Effector memory CD8-positive, alpha-beta T cell (primary cell): ENCODE measurements at places on chromosomes 13 and 19.

DNA sequence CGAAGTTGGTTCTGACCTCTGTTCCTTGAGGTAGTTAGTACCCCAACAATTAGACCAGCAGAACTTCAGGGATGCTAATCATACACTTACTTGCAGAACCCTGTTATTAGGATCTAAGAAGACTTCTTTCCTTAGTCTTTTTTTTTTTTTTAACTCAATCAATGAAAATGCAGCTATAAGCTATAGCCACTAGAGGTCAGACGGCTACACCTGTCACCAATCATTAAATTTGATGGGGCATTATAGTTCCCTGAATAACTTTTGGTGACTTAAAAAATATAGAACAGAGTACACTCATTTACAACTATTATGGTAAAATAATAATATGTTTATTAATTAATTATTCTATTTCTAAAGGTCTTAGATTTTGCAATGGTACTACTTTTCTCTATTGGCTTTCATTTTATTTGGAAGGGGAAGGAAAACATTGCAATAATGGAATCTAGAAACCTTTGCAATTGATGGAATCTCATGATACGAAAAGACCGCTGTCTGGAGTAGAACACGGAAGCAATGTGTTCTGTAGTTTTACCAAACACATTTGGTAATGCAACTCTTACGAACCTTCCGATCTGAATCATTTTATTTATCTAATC, 483.2 kb downstream of the DIAPH3 start:
- DNase-seq, result no peak

DNA sequence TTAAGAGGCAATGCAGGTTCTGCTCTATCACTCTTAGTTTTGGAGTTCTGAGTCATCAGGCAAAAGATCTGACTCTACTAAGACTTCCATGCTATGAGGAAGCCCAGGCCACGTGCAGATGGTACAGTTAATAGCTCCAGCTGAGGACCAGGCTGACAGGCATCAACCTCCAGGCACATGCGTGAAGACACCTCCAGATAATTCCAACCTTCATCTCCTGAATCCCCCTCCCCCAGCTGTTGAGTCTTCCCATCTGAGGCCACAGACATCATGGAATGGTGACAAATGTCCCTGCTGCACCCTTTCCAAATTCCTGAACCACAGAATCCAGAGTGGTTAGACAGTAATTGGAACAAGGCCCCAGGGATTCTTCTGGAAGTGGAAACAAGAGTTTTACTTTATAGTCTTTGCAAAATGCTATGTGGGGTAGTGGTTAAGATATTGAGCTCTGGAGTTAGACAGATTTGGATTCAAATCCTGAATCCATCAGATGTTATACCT, 183.8 kb downstream of the KLF5 start:
- DNase-seq, result no peak

- no peak for DNase-seq
Observed at GRCh38 chr19:30719999-30720345, 347.8 kb downstream of the ZNF536 start.

- DNase-seq, result no peak
Observed at GRCh38 chr13:44293908-44294735, 79.5 kb upstream of the SERP2 start.

DNA sequence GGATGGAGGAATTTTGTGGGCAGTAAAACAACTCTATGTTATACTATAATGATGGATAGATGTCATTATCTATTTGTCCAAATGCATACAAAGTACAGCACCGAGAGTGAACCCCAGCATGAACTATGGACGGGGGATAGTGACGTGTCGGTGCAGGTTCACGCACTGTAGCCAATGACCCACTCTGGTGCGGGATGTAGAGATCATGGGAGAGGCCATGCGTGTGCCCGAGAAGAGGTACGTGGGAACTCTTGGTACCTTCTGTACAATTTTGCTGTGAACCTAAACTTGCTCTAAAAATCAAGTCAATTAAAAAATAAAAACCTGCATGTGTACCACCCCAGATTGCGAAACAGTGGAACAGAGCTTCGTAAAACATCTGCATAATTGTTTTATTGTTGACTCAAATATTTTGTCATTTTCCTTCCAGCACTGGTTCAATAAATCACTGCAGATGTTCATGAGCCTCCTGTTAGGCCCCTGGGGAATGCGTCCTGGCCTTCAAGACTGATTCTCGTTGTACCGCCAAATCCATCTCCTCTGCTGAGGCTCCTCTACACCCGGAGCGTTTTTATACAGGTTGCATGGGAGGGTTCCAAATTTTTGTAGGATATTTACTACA, 30.9 kb downstream of the COL4A1 start:
- no peak for DNase-seq

- peak; percentile 39 for DNase-seq
Observed at GRCh38 chr13:24274452-24275021, 34.8 kb upstream of the C1QTNF9 start.

GRCh38 chr13:98752467-98753290, at the start of gene SLC15A1:
Gene SLC15A1, minus strand, starts transcription at chr13:98752672. Its CDS starts 74 bp downstream, at chr13:98752598.
- no peak for DNase-seq

DNA sequence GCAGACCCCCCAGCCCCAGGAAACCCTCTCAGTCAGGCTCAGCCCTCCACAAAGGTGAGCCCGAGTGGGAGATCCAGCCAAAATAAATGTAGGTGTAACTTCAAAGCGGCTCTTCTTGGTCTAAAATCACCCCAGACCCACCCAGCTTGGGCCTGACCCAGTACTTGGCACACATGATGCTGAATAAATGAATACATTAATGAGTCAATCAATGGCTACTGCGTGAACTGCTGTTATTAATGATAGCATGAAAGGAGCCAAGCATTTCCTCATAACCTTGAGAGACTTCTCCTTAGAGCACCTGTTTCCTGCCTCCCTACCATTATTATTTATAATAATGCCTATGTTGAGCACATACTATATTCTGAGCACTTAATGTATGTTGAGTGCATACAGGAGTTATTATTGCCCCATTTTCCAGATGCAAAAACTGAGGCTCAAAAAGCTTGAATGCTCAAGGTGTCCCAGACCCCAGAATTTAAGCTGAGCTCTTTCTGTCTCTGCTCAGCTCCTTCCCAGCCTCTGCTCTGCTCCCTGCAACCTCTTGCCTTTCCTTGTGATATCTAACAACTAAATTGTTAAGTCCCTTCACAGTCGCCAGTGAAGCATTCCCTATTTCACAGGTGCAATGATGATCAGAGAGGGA, 4.3 kb downstream of the NOTCH3 start:
- no peak for DNase-seq

DNA sequence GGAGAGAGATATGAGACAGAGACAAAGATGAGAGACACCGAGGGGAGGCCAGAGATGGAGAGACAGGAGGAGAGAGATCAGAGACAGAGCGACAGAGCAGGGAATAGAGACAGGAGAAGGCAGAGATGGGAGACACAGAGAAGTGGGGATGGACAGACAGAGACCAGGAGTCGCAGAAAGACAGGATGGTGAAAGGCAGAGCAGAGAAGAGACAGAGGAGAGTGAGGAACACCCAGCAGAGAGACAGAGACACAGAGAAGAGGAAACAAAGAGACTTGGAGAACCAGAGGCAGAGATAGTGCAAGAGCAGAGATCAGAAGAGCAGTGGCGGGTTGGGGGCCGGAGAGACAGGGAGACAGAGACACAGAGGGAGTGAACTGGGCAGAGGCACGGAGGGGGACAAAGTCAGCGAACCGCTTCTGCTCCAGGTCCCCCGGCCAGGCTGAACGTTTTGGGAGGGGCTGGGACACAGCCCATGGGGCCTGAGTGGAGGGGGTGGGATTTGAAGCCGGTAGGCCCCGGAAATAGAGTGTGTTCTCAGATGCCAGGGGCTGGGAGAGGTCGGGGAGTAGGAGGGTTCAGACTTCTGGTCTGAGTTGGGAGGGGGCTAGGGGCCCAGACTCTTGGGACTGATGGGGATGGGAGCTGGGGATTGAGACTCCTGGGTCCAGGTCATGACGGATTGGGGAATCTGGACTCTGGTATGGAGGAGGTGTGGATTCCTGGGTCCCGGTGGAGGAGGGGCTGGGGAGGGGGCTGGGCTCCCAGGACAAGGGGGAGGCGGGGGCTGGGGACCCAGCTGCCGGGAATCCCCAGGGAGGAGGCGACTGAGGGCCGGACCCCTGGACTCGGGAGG, 654 bp downstream of the ZNF579 start:
- no peak for DNase-seq

DNA sequence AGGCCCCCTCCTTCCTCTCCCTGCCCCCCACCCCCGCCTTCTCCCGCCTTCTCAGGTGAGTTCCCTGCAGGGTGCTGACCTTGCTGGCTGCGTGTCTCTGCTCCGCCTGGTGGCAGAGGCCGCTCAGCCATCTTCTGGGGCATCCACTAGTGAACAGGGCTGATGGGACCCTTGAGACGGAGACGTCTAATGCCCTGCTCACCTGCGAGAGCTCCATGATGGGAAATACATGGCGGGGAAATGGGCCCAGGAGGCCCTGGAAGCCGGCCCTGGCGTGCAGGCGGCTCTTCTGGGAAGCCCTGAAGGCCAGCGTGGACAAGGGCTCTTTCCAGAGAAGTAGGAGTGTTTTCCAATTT, 15.2 kb upstream of the F7 start:
- no peak for DNase-seq

DNA sequence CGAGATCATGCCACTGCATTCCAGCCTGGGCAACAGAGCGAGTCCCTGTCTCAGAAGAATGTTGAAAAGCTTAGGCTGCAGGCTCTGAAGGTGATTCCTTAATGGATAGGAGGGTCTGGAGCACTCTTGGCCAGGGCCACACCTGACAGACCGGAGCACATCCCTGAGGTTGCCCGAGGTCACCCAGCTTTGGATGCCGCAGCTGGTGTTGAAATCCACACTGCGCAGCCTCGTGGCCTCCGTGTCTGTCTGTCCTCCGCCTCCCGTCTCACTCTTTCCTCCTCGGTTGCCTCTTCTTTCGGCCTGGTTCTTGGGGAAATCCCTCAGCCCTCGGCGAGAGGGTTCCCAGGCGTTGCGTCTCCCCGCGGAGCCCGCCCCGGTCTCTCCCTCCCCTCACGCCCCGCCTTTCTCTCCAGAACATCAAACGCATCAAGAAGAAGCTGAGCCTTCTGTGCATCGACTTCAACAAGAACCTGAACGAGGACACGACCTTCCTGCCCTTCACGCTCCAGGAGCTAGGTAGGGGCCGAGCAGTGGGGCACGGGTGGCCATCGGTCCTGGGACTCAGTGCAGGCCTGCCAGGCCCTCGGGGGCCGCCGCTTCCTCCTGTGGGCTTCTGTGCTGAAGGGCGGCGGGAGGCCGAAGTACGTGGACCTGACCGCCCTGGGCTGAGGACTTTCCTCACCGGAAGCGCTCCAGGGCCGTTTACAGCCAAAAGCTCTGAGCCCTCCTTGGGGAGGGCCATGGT, 14.1 kb downstream of the THOP1 start:
- no peak for DNase-seq

GRCh38 chr19:52622261-52622660, 15.9 kb downstream of the ZNF83 start:
- no peak for DNase-seq

DNA sequence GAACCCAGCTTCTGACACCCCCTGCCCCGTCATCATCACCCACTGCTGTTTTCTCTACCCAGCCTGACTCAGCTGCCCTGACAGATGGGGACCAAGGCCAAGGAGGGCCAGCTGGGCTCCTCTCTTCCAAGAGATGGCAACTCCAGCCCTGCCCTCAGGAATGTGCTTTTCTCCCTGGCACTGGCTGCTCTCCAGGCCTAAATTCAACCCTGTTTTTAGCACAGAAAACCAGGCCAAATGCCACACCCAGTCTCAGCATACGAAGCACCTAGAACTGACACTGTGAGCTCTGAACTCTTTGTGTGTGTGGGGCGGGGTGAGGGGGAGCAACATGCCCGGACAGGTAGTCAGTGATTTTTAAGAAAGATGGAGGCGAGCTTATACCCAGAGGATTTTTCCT, 23.4 kb upstream of the IGFL1 start:
- no peak for DNase-seq

DNA sequence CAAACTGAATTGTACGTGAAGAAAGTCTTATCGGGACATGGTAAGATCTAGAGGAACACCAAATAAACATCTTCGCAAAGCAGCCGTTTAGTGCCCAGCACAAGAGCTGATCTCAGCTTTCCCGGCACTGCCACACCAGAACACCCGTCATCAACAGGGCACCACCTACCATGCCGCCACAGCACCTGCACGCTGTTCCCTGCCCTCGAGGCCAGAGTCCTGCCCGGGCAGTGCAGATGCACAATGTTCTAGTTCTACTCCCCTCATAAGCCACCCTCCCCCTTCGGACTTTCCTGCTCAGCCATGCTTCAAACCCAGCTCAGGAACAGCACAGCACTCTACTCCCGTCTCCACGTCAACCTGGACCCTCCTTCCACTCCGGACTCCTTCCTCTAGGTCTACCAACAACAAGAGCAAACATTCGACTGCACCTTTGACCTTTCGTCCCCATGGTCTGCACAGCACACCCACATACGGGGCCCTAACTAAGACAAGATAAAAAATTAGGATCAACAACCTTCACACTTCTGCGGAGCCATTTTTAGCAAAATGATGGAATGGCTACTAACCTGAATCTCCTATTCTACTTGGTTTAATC, 25.1 kb downstream of the TUBGCP3 start:
- DNase-seq, result no peak

DNA sequence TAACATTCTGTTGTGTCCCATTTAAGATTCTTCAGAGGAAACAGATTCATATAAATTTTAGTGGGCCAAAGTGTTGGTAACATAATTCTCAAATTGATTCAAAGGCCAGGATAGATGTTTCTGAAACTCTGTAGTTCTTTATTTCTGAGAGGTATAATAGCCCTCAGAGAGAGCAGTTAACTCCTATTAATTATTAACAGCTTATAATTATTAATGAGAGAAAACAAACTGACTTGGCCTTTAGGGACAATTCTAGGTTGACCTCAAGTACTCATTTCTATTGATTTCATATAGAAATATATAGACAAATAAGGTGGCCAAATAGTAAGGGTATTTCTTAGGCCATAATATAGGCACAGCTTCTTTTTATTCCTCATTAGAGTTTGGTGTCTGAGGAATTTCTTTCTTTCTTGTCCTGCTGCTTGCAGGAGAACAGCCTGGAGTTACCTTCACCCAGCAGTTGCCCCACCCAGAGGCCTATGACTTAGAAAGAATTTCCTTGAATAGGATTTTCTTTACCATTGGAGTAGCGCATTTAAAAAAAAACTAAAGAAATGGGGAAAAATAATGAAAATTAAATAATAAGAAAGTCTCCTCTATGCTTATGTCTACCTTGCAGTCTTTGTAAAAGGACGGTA, 1430.1 kb upstream of the SPRY2 start:
- DNase-seq, result no peak

DNA sequence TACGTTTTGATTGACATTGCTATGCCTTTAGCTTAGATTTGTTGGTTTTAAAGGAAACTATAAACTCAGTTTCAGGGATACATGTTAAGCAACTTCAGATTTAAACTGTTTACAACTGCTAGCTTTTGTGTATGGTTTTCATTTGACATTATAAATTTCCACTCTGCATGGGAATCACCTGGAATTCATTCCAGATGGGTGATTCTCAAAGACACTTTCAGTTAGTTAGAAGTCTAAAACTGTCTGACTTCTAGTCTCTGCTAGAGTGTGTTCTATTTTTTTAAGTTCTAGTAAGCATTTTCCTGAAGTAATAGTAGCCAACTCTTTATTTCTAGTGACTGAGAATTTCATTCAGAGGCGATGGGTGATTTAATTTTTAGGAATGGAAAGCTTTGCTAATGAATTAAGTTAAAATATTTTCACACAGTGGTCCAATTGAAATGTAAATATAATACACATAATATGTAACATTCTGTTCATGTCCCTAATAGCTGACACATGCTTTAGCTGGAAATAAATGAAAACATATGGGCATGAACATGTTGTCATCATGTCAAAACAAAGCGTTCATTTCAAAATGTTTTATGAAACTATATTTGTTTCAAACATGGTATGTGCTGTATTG, 58.3 kb upstream of the CSNK1A1L start:
- no peak for DNase-seq

- DNase-seq, result no peak
Observed at GRCh38 chr19:30857388-30857787, 485.2 kb downstream of the ZNF536 start.
